ENCODE measurements at places on chromosomes 6 and 20.

DNA sequence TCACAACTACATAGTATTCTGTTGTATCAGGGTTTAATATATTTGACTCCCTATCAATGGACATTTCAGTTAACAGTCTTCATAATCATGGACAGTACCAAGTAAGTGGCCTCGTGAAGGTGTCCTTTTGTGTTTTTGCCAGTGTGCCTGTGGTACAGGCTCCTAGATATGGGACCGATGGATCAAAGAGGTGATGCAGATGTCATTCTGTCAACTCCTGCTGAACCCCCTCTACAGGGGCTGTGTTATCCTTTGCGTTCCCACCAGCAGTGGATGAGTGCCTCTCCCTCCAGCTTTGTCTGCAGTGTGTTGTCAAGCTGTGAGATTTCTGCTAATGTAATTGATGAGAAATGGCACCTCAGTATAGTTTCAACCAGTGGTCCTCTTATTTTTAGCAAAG lies 210.7 kb downstream of the QKI start:
- DNase-seq, result no peak

- DNase-seq, result no peak
Observed at GRCh38 chr6:121305957-121306607, 28.2 kb downstream of the TBC1D32 start.

DNA sequence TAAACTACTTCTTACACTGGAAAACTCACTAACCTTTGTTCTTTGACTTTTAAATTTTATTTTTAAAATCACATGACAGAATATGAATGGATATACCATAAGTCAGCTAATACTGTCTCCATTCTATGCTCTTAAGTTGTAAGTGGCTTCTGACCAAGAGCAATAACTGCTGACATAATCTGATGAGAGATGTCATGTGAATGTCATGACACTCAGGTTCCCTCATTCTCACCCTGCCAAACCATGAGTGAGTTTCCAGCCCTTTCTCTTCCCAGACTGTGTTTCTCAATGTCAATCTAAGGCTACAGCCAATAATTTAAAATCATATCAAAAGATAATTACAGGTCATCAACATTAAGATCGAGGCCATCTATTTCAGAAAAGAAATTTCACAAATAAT lies 39.7 kb downstream of the KIF16B start:
- no peak for DNase-seq

DNA sequence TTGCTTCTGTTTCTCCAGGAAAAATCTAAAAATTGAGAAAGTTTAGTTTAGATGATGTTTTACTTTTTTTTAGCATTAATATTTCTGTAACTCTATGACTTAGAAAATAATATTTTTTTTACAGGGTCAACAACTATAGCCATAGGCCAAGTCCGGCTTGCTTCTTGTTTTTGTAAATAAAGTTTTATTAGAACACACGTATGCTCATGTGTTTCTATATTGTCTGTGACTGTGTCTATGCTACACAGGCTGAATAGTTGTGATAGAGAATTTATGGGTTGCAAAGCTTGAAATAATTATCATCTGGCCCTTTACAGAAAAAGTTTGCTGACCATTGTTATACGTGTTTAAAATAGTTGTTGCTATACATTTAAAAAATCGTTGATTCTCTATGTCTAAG lies 399.2 kb downstream of the EPM2A start:
- DNase-seq, result no peak

DNA sequence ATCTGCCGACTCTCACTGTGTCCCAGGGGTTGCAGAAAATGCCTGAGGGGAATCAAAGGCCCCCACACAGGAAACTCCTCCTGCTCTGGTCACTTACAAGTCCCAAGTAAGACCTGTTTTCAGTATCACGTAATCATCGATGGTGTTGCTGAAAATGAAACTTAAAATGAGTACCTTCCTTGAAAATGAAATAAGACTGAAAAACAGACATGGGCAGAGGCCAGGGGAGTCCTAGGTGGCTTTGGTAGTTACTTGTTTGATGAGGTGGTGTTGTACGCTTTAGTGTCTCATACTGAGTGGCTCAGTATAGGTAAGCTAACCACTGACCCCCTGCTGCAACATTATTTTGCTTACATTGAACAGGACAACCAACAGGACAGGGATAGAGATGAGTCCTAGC lies 43.0 kb upstream of the SYNCRIP start:
- no peak for DNase-seq

DNA sequence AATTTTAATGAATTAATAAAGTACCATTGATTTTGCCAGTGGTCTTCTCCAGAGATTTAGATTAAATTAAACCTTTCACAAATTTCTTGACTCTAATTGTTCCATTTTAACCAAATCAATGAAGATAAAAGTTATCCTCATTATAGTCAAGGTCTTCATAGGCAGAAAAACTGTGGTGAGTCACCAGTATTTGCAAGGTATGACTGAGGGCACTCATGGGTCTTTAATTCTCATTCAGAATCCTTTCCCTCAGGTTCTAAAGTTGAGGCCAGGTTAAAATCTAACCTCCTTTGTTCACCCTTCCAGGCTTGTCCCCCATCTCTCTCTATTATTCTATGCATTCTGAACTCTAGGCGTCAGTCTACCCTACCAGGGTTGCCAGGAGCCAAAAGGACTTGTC lies 93.9 kb downstream of the JAG1 start:
- no peak for DNase-seq

DNA sequence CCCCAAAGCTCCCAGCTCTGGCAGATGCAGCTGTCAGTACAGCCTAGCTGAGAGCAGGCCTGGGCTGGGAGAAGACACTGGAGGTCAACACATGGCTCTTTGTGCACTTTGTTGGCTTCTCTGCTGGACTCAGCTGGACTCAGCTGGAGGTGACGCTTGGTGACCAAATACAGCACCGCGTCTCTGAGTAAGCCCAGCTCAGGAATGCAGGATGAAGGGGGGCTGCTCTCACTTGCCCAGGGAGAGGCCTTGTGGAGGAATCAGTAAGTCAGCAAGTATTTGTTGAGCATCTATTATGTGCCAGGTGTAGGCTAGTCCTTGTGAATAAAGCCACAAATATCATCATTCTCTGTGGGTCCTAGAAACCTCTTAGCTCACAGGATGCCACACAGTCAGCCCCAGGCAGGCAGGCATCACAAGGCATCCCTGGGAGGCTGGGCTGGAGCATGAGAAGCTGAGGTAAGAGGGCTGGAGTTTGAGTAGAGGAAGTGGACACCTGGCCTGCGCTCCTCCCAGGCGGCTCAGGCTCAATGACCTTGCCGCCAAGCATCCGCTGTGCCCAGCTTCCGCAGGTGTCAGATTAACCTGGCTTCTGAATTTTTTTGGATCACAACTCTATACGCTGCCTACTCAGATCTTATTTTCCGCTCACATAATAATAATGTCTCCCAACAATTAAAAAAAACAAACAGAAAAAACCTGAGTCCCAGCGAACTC lies 95.4 kb downstream of the TMEM170B start:
- no peak for DNase-seq

DNA sequence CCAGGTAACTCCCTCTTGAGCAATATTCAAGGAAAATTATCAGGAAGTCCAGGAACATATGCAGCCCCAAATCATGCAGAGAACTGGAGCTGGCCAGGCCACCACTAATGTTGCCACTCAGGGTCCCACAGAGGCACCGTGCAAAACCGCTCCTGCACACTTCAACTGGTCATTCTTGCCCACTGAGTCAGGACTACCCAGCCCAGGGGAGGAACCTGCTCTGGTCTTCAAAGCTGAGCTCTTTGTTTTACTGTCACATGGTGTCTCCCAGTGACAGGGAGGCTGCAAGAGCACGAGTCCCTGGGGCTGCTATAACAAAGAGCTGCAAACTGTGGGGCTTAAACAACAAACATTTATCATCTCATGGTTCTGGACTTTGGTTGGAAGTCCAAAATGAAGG lies 336.0 kb upstream of the PRDM1 start:
- DNase-seq, result no peak

DNA sequence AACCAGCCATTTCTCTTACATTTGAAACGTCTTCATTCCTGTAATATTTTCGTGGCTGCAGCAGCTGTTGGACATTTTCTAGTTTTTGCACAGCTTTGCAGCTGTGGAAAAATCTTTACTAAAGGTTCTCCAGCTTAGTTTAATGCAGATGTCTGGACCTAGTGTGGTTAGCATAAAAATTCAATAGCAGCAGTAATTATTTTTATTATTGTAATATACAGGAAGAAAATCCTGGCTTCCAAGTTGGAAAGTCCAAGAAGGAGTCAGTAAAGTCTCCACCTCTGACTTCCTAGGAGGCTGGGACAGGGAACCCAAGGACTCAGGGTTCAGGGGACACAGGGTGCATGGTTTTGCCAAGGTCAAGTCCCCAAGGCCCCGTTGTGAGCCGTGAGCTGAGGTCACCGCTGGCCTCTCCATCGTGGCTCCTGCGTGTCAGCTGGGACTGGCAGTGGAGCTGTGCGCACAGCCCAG lies 230.6 kb downstream of the FNDC1 start:
- DNase-seq, result no peak

- no peak for DNase-seq
Observed at GRCh38 chr6:105692613-105693215, 289.8 kb upstream of the PREP start.

DNA sequence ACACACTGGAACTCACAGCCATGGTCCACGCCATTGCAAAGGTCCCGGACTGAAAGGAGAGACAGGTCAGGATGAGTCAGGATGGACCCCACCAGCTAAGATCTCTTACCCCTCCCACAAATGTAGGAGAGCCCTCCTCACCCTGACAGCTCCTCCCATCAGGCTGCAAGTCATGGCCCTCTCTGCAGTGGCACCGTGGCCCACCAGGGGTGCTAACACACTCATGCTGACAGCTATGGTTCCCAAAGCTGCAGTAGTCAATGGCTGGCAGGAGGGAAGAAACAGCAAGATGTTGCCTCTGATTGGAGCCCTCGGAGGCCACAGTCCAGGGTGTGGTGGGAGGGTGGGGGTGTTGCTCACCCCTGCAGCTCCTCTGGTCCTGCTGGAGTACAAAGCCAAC lies 5.7 kb upstream of the RBPJL start:
- DNase-seq, result no peak

- no peak for DNase-seq
Observed at GRCh38 chr6:86969573-86969972, 32.2 kb downstream of the HTR1E start.

GRCh38 chr6:45626087-45626891 lies 248.6 kb upstream of the SUPT3H start:
- DNase-seq, result no peak

DNA sequence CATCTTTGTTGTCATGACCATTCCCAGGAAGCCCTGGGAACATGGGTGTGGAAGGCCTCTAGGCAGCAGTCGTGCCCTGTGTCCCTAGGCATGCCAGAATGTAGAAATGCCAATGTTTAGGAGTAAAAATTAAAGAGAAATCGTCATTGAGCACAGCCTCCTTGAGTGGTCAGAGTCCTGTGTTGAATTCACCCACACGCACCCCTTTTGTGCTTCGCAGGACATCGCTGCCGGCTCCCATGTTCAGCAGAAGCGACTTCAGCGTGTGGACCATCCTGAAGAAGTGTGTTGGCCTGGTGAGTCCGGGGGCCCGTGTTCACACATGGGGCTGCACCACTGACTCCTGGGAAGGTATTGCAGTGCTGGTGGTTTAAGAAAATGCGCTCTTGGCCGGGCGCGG lies 25.1 kb downstream of the OSBPL2 start:
- no peak for DNase-seq

Measured in transverse colon (tissue), 4 donors.